ENCODE measurements at places on chromosomes 3 and 15.

DNA sequence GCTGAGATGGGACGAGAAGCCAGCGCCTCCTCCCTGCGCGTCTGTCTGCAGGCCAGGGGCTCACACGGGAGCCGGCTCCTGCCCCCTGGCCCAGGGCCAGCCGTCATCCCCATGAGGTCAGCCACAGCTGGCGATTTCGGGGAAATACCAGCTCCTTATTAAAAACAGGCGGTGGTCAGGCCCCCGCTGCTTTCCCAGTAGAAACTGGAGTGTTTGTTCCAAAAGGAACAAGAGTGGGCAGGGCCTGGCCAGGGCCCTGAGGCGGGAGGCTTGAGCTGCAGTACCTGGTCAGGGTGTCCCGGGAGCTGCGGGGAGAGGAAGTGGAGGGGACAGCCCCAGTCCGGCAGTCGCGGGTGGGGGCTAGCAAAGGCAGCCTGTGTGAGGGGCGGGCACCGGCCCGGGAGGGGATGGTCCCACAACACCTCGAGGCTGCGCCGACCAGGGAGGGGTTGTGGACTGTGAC is 17.8 kb downstream of the MYL3 start:
- no peak for DNase-seq

GRCh38 chr15:87537295-87537694 is 719.2 kb downstream of the NTRK3 start:
- no peak for DNase-seq

DNA sequence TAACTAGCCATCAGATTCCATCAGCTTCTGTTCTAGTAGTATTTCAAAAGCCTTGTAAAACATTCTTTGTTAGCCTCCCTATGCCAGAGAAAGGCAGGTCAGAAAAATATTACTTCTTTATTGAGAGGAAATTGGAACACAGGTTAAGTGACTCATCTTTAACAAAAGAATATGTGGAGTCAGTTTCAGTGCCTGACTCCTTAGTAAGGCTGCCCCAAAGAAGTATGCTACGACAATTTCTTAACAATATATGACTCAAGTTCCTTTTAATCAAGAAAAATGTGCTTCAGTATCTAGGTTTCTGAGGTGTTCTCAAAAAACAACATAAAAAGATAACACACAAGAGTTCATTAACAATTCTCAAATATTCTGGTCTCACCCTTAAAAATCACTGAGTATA is 139.2 kb downstream of the VPS13C start:
- DNase-seq, result no peak

GRCh38 chr3:32392536-32393302 is 1.1 kb downstream of the CMTM7 start:
- DNase-seq, result no peak

- DNase-seq, result no peak
Observed at GRCh38 chr3:11956781-11957180, 47.4 kb upstream of the SYN2 start.

- DNase-seq, result no peak
Observed at GRCh38 chr3:140375002-140375401, 302.9 kb upstream of the TRIM42 start.

DNA sequence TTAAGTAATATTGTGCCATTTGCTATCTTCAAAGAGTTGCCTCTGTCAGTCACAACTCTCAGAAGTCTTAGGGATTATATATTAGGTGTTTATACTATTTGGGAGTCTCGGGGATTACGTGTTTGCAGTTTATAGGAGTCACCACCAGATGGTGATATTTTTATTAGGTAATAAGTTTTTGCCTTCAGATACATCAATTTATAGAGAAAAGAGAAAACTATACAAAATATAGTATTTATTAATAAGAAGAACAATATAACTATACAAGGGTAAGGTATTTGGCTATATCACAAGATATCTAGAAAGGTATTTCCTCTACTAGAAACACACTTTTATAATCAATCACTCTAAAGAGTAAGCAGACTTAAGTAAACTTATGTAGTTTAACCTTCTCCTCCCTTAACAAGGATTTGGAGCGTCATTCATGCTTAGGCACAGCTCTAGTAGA is 10.7 kb upstream of the DHX36 start:
- DNase-seq, result no peak

GRCh38 chr15:25795061-25795460 is 68.1 kb downstream of the ATP10A start:
- no peak for DNase-seq

DNA sequence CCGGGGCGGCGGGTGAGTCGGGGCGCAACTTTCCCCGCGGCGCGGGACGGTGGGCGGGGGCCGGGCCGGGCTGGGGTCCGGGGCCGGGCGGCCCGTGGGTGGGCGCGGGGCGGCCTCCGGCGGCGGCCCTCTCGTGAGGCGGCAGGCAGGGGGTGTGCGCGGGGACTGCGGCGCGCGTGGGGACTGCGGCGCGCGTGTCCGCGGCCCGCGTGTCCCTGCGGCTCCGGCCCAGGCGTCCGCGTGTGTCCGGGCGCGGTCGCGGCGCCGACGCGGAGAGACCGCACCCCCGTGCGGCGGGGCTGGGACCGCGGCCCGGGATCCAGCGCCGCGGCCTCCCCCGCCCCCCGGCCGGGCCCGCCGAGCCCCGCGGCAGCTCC is 349 bp downstream of the PLXNA1 start:
- no peak for DNase-seq

DNA sequence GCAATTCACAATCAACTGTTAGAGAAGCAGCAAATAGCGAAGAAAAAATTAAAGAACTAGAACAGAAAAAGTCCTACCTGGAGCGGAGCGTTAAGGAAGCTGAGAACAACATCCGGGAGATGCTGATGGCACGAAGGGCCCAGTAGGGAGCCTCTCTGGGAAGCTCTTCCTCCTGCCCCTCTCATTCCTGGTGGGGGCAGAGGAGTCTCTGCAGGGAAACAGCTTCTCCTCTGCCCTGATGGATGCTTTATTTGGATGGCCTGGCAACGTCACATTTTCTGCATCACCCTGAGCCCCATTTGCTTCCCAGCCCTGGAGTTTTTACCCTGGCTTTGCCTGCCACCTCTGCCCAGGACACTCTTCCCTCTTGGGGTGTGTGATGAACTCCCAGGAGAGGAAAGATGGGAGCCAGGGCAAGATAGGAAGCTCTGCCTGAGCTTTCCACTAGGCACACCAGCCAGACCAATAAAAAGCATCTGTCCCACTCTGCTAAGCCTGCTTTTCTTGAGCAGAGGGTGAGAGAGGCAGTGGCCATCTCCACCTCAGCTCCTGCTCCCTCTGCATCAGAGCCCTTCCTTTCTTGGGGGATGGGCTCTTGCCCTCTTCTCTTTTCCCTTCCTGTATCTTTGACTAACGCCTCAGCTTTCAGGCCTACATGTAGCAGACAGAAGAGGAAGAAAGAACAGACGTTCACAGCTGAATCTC is 39.4 kb downstream of the PPARG start:
- DNase-seq, result no peak

DNA sequence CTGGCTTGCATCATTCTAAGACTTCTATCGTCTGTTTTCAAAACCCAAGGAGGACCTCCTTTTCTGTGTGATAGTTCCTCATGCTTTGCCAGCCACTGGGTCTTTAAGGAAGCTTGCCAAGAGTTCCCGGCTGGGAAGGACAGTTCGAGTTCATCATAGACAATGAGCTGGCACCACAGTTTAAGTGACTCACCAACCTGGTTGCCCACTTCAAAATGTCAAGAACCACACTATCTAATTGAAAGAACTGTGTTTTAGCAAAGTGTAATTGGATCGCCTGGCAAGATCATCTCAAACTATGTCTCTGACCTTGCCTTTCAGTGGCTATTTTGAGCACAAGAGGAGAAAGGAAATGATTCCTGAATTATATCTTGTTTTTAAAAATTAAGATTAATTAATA is 27.9 kb downstream of the SOX2 start:
- no peak for DNase-seq

DNA sequence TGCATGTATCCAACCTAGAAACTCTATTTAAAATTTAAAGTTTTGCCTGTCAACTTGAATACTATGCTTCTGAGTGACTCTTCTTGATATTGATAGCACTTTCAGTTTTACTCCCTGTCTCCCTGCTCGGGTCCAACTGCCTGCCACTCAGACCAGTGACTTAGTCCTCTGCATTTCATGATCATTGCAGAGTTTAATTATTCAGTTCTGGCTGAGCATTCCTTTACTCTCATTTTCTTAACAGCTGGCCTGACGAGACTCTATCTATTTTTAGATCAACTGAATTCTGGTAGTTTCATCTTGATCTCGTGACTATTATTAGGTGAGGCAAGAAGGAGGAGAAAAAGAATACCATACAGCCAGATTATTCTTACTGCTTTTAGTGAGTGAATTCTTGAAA is 617.4 kb downstream of the SI start:
- no peak for DNase-seq

GRCh38 chr15:59994888-59995557 is 9.1 kb upstream of the FOXB1 start:
- DNase-seq, result no peak

- DNase-seq, result no peak
Observed at GRCh38 chr15:93348711-93349545, 259.9 kb upstream of the RGMA start.

- DNase-seq, result no peak
Observed at GRCh38 chr3:168863561-168863960, 767.8 kb upstream of the GOLIM4 start.

- no peak for DNase-seq
Observed at GRCh38 chr3:178131801-178132200, 404.4 kb upstream of the KCNMB2 start.

DNA sequence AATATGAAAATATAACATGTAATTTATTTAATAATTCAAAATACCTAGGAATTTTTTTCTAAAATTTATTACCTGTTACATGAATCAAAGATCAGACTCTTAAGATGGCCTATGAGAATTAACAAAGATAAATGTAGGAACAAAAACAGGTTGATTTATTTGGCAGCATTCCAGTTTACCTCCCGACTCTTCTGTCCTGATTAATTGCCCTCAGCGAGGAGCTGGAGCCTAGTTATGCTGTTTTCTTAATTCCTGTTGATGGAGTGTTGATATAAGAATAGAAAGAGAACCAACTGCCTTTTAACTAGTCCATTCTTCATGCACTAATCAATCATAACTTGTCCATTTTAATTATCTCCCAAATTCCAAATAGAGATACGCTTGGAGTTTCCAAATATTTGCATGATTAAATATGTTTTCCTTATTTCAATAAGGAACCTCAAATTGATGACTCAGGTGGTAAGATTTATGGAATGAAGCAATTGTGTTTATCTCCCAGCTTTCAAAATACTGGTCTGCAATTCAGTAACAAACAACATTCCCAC is 10.6 kb upstream of the CPB1 start:
- DNase-seq, result no peak

- no peak for DNase-seq
Observed at GRCh38 chr15:86555939-86556338, 476.3 kb downstream of the AGBL1 start.

DNA sequence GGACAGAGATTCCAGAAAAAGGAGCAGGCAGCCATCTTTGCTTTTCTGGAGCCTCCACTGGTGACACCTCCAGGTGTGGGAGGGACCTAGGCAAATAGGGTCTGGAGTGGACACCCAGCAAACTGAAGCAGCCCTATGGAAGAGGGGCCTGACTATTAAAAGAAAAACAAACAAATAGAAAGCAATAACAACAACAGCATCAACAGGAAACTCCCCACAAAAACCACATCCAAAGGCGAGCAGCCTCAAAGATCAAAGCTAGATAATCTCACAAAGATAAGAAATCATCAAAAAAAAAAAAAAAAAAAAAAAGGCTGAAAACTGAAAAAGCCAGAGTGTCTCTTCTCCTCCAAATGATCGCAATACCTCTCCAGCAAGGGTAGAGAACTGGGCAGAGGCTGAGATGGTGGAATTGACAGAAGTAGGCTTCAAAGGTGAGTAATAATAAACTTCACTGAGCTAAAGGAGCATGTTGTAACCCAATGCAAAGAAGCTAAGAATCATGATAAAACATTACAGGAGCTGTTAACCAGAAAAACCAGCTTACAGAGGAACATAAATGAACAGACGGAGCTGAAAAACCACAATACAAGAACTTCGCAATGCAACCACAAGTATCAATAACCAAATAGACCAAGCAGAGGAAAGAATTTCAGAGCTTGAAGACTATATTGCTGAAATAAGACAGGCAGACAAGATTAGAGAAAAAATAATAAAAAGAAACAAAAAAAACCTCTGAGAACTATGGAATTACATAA is 225.4 kb downstream of the CTNNB1 start:
- DNase-seq, result no peak

GRCh38 chr3:138118612-138119422 is 3.4 kb upstream of the DZIP1L start:
- no peak for DNase-seq

DNA sequence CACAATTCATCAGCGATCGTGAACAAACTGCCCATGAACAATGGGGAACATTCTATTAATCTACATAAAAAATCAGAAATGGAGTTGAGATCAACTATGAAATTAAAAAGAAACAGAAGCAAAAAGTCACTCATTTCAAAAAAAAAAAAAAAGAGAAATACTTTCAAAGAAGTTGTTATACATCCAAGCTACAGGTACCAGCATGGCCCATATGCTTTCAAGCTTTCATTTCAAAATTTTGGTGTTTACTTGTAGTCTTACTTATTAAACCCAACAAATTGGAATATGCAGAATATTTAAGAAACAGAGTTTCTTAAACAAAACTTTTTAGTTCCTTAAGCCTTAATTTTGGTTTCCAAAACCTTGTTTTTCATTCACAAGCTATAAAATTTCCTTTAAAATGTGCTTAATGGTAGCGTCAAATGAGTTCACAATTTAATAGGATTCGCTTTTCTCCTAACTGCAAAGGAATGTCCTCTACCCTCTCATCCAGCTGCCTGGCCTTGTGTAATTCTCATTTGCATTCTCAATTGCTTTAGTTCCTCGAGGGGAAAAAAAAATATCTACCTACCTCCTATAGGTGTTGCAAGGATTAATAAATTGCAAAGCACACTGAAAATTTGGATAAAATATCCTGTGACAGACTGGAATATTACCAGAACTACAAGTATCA is 565.2 kb downstream of the ROBO1 start:
- no peak for DNase-seq

DNA sequence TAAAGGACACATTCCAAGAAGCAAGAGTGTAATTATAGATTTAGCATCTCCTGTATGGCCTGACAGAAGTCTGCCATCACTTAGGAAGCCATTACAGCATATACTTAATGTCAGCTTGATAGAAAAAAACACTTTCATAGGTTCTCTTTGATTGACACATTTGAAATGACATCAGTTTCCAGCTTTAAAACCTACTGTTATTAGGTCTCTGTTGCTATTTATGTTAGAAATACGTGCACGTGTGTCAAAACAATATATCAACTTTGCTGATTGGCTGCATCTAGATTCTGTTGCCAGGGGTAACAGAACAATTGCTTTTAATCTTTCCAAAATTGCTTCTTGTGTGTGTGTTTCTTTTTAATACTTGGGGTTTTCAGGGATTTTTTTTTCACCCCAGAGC is 389.3 kb upstream of the ATP11B start:
- DNase-seq, result no peak

DNA sequence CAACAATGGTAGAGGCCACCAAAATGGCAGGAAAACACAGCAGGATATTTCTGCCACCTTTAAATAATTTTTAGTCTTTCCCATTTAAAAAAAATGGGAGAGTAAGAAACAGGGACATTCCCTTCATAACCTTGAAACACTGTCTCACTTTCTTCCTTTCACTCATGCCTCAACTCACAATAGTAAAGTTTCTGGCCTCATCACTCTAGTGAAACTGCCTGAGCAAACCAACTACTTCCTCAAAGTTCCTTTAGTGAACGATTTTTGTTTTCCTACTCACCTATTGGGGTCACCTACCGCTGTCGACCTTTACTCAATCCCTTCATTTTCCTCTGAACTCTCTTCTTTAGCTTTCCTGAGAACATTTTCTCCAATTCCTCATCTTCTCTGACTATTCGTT is 33.0 kb downstream of the SHC4 start:
- no peak for DNase-seq
